CD4-positive, alpha-beta T cell treated with Interleukin-6 at 100 ng/mL for 8 hours (primary cell): ENCODE measurements at places on chromosomes 12 and 14.
A peak's percentile ranks its signal among the peaks of the same experiment; 100 is the strongest.

DNA sequence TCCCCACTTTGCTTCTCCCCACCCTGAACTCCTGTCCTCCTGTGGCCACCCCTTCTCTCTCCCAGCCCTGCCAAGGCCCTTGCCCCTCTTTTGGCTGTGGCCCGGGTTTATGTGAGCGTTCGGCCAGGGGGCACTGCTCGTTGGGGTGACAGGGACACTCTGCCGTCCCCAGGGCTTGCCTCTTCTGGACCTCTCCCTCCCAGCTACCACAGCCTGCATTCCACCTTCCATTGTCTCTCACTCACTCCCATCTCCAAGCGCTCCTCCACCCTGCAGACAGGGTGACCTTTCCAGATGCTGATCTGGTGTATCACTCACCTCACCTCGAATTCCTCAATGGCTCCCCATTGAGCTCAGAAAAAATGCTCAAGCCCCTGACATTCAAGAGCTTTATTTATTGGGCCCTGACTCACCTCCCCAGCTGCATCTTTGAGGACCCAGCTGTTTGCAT, 1.4 kb downstream of the SERPINA9 start:
- no peak for DNase-seq

GRCh38 chr12:18320036-18320617, 58.8 kb downstream of the PIK3C2G start:
- no peak for DNase-seq

GRCh38 chr12:112998987-112999767, 20.9 kb downstream of the OAS2 start:
- no peak for DNase-seq

- no peak for DNase-seq
These were observed 41.6 kb upstream of the RFX4 start for GRCh38 chr12:106541201-106541600.

DNA sequence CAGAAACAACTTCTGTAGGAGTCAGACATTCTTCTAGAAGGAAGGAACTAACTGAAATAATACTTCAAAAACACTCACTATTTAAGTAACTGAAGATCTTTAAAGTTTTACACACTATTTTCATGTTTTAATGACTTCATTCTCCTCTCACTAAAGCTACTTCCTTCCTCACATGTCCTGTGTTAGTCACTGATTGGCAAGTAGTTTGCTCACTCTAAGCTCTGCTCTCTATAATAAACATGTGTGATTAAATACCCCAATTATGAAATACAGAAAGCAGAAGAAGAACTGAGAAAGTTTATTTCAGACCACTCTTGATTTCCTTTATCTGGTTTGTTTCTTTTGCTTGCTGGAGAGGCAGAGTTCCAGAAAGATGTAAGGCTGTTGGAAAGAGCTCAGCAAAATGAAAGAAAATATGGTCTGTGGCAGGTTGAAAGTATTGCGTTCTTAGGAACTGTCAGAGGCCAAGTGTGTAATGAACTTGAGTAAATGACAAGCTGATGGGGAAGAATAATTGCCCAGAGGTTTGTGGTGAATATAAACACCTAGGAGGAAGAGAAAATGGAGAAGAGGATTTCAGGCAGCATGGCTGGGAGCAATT, 522.0 kb upstream of the SEL1L start:
- no peak for DNase-seq

DNA sequence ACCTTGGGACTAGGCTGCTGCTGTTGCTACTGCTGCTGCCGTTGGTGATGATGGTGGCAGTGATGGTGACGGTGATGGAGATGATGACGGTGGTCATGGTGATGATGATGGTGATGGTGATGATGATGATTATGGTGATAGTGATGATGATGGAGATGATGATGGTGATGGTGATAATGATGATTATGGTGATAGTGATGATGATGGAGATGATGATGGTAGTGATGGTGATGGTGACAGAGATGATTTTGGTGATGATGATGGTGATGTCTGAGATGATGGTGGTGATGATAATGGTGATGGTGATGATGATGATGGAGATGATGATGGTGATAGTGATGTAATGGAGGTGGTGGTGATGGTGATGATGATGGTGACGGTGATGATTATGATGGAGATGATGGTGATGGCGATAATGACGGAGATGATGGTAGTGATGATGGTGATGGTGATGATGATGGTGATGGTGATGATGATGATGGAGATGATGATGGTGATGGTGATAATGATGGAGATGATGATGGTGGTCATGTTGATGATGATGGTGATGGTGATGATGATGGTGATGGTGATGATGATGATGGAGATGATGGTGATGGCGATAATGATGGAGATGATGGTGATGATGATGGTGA, 156.8 kb upstream of the PWP1 start:
- no peak for DNase-seq

- no peak for DNase-seq
These were observed 8.6 kb downstream of the RAN start for GRCh38 chr12:130880411-130880885.

- DNase-seq, result no peak
These were observed 264.2 kb upstream of the AMIGO2 start for GRCh38 chr12:47343684-47344567.

GRCh38 chr14:20580242-20580641, 7.6 kb downstream of the RNASE11 start:
- DNase-seq, result no peak

DNA sequence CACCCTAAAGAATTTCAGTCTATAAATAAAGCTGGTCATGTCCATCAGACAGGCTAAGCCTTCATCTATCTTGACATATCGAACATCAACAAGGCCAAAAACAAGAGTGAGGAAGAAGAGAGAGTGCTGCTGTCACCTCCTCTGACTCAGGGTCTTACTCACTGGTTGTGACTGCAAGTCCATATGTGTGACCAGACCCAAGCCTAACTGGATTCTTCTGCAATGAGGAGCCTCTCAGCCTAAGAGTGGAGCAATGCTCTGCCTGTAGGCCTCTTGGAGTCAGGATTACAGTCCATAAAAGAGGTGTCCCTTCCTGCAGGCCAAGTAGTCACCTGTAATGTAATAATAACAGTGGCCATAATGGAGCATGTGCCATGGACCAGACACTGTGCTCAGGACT, 121.2 kb upstream of the SLC35F4 start:
- DNase-seq, result no peak

DNA sequence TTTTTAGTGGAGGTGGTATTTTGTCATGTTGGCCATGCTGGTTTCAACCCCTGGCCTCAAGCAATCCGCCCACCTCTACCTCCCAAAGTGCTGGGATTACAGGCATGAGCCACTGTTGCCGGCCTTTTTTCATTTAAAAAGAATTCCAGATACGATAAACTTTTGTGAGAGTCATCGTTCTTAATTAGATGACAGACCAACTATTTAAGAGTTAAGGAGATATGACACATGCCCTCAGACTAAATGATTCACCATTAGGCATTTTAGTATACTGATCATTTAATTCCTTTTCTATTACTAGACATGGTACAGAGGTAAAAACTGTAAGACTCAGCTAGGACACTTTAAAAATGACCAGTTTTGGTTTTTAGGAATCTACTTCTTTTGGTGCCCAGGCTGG, 2.4 kb downstream of the ANKRD13A start:
- DNase-seq, result no peak

GRCh38 chr12:107467716-107468115, 217.9 kb upstream of the PWP1 start:
- DNase-seq, result no peak

DNA sequence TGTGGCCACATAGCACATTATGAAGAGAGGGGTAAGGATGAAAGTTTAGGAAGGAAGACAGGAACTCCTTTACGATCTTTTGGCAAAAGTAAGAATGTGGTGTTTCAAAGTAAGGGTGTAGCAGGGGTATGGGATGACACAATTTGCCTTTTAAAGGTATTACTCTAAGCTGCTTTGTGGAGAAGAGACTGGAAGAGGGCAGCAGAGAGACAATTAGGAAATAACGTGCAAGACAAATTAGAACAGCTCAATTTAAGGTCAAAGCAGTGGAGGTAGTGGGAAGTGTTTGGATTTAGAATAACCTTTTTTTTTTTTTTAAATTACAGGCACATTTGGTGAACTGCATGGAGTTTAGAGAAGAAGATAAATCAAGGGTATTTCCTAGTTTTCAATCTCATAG, 342.6 kb downstream of the NOVA1 start:
- no peak for DNase-seq

DNA sequence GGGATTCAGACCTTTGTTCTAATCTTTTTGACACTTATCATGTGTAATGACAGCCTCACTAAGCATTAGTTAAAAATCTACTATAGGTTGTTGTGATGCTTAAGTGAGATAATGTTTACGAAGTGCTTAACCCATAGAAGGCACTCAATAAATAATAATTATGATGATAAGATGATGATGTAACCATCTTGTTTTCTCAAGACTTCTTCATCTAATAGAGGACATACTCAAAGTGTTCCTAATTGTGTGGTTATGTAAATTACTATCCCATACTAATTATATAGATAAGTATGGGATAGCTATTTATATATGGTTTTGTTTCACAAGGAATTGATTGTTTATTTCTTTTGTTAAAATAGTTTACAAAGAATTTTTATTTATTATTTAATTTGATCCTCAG, 76.9 kb downstream of the MIPOL1 start:
- no peak for DNase-seq

GRCh38 chr14:58797010-58797429, 159.3 kb downstream of the DACT1 start:
- no peak for DNase-seq

GRCh38 chr14:34060651-34060999, 109.8 kb upstream of the EGLN3 start:
- no peak for DNase-seq

DNA sequence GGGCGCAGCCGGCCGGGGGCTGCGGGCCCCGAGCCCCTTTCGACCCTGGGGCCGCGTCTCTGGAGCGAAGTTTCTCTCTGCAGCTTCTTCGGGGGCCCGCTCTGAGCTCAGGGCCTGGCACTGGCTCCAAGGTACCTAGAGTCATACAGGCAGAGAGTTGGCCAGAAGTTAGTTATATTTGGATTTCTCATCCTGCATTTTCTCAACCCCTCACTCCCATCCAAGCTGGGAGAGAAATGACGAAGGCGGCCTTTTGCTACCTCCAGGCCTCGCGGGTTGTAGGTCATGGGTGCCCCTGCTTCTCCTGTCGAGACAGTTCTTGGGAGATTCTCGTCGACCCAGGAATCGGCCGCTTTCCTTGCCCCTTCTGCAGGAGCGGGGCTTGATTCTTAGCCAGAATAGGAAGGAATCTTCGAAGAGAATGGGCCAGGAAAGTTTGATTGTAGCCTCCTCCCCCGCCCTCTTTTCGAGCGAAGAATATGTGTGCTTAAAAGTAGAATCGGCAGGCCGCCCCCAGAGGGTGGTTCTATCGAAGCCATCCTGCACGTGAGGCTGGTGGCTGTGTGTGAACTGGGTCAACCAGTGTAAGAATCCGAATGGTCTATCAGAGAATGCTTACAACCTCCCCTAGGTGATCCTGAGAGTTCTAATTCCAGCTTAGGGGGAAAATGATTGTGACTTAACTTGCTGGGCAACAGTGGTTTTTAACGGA, 785 bp downstream of the MLEC start:
- peak; percentile 26 for DNase-seq

DNA sequence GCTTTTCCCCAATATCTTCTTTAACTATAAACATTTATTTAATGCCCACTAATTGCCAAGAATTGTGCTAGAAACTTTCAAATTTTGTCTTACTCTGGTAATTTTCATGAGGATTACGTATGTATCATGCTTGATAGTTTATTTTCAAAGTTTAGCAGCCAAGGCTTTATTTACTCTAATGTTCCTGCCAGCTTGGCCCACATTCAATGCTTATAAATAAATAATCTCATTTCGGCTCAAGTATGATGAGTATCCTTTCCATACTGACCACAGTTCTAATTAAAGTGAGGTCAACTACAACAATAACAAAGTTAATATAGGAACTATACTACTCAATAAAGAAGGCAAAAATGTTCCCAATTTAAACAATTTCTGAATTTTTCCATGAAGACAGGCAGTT, 259.2 kb downstream of the MED13L start:
- no peak for DNase-seq
